Cerebellar nuclear complex (tissue), 1 donor: ENCODE measurements at places on chromosomes 16 and 17.

GRCh38 chr17:41678907-41679739 is 9.6 kb upstream of the EIF1 start:
- no peak for DNase-seq

- DNase-seq = no peak
Measured at GRCh38 chr17:78227455-78227916, 3.9 kb upstream of the TMEM235 start.

GRCh38 chr16:87580855-87581261 is 21.4 kb upstream of the JPH3 start:
- DNase-seq = no peak

GRCh38 chr16:75377729-75378386 is 55.4 kb downstream of the CFDP1 start:
- no peak for DNase-seq

DNA sequence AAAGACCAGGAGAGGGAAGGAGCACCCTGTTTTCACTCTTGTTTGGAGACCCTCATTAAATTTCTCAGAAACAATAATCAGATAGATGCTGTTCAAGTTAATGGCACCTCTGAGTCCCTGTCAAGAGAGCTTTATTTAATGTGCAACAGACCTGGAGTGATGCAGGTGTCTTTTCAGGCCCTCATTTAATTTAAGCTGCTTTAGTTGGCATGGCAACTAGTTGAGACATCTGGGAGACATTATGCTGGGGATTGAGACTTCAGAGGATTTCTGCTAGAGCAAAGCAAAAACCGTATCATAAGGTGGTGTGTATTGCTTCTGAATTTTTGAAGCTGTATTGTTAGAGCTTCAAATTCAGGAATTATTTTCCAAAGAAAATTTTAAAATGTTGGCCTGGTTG is 108.5 kb downstream of the NLK start:
- no peak for DNase-seq

DNA sequence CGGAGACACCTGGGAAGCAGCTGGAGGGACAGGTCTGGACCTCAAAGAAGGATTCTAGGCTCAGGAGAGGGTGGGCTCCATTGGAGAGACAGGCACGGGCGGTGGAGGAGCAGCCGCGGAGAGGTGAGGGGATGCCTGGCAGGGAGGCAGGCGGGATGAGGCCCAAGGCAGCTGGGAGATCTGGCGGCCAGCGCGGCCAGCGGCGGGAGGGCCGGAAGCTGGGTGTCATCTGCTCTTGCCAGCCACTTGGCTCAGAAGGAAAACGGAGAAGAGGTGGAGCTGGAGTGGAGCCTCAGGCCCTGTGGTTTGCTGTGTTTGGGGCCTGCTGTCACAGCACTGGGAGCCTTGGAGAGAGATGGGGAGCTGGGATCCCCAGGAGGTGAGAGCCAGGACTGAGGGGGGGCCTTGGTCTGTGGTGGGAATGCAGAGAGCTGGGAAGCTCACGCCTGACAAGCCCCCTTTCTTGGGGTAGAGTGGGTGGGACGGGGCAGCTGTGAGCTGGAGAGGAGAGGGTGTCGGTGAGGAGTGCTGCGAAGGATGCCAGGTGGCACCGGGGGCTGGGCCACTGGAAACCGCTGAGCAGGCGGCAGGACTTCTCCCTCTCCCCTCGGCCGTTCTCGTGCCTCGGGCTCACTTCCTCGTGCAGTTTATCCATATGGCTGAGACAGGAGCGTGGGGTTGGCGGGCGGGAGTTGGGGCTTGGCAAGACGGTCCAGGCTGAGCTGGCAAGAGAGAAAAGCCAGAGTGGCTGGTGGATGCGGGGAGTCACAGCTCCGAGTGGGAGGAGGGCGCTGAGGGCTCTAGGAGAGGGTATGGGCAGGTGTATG is 8.0 kb downstream of the TBC1D24 start:
- peak; percentile 45 for DNase-seq

DNA sequence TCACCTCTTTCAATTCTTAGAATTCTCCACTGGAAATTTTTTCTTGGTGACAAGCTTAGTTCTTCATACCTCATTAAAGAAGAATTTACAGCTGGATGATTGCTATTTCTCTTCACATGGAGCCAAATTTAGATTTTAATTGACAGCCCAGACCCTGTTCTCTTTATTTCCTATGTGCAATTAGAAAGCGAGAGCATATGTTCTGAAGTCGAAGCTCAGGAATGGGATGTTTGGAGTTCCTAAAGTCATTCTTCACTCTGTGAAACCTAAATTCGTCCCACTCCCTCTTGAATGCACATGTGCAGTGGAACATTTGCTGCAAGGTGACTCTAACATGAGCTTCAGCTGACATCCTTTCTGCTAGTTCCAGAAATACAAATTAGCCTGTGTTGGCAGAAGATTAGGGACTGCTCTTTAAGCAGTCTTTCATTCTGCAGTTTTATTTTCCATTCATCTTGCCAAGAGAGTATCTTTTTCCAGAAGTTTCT is 129.3 kb upstream of the KCNJ16 start:
- no peak for DNase-seq

DNA sequence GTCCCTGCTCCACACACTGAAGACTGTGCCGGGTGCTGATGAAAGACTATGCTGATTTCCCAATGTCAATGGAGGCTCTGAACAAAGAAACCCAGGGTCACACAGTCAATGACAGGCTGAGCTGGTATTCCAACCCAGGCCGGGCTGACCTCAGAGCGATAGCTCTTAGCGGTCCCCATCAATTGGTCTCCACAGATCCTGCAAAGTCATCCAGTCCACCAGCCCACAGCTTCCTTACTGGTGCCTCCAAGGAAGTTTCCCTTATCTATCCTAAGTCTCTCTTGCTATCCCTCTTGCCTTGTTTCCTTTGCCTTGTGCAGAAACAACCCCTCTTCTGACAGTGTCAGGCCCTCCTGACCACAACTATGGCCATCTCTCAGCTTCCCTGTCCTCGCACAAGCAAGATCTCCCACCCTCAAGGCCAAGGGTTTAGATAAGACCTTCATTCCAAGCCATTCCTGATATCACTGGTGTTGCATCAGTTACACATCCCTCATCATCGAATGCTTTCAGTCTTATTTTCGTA is 52.7 kb upstream of the KSR1 start:
- DNase-seq = no peak

- DNase-seq = no peak
Measured at GRCh38 chr17:27322690-27323508, 29.0 kb downstream of the WSB1 start.

GRCh38 chr16:51592535-51593300 is 441.6 kb upstream of the SALL1 start:
- DNase-seq = no peak

- DNase-seq = no peak
Measured at GRCh38 chr16:86665929-86666328, 87.6 kb downstream of the FOXL1 start.

GRCh38 chr17:75571197-75571884 is 16.3 kb upstream of the MYO15B start:
- DNase-seq = no peak

- no peak for DNase-seq
Measured at GRCh38 chr16:14315683-14316320, 244.7 kb downstream of the MRTFB start.

- no peak for DNase-seq
Measured at GRCh38 chr16:58647107-58647506, 17.5 kb upstream of the CNOT1 start.

GRCh38 chr17:40696651-40697072 is 6.9 kb downstream of the KRT24 start:
- DNase-seq = no peak

DNA sequence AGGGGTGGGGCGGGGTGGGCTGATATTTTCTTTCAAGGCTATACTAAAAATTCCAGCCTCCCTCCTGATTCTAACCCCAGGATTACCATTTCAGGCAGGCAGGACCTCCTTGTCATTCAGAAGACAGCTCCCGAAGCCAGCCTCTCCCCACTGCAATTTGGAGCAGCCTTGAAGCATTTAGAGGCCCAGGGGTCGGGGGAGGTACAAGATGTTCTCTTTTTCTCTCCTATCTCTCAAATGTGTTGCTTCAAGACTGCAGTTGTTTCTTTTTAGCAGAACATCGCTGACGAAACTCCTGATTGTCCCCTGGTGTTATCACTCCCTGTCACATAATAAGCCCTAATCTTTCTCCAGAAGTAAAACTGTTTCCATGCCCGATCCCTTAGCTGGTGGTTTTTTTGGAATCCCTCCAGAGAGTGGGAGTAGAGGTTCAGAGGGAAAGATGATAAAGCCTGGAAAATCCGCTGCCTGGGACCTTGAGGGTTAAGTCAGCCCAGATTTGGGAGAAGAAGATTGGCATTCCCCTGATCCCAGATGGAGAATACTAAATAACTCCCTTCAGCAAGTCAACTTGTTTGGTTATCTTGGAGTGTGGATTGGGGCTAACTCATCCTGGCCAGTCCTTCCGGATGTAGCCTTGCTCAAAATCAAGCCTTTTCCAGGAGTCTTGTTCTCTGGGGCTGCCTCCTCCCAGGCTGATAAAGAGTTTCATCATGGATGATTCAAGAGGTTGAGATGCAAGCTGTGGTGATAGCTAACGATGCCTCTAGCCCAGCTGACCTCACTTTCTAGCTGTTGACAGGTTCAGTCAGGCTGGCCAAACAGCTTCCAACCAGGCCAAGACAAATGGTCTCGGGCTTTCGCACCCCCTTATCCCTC is 71.3 kb downstream of the SOX9 start:
- DNase-seq = no peak

GRCh38 chr16:22373662-22374310 is 633 bp downstream of the CDR2 start:
- no peak for DNase-seq

DNA sequence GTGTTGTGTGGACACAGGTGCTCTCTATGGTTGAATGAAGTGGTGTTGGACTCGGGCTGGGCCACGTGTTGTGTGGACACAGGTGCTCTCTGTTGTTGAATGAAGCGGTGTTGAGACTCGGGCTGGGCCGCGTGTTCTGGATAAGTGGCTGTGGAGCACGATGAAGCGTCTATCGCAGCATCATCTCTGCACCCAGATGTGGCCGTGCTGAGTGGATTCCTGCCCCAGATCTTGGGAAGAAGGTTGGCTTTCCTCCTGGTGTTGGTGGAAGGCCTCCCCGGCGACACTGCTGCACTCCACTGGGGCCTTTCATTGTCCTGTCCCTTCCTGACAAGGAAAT is 69.1 kb downstream of the RPTOR start:
- DNase-seq = no peak

DNA sequence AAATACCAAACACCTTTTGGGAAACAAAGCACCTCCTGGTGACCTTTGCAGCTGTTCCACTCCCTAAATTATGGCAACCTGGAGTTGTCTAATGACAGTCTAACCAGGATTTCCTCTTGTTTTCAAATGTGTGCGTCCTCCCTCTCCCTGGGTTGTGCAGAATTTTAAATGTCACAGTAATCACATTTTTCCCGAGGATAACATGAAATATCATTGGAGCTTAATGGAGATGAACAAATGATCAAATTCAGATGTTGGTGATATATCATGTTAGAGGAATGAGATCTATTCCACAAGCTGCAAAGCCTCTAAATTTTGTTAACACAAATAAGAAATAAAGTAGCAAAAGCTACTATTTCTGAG is 86.9 kb upstream of the HLF start:
- DNase-seq = no peak

DNA sequence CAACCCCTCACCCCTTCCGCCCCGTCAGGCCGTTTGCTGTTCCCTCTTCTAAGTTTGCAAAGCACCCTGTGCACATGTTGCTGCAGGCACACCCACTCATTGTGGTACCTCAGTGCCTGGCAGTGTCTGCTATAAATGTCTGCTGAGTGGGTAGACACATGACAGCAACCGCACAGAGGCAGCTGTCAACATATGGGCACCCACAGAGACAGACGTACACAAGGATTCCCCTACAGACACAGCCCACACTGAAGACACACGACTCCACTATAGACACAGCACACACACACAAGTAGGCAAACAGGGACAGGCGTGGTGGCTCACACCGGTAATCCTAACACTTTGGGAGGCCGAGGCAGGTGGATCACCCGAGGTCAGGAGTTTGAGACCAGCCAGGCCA is 17.8 kb upstream of the CRK start:
- no peak for DNase-seq

GRCh38 chr17:50458270-50458669 is 10.4 kb downstream of the CHAD start:
- no peak for DNase-seq

DNA sequence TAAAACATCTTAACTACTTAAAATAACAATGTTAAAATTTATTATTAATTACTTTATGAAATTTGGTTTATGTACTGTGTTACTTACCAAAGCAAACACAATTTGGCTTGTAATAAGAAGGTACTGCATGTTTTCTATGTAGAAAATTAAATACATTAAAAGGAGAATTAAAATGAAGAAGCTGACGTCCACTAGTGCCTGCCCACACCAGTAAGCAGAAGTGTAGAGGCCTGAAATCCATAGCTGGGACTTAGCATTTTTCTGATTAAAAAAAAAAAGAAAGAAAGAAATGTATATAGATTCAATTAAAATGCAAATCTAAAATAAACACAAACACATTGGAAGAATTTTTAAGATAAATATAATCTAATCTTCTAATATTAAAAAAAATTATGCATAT is 35.8 kb upstream of the ABCA9 start:
- DNase-seq = no peak

DNA sequence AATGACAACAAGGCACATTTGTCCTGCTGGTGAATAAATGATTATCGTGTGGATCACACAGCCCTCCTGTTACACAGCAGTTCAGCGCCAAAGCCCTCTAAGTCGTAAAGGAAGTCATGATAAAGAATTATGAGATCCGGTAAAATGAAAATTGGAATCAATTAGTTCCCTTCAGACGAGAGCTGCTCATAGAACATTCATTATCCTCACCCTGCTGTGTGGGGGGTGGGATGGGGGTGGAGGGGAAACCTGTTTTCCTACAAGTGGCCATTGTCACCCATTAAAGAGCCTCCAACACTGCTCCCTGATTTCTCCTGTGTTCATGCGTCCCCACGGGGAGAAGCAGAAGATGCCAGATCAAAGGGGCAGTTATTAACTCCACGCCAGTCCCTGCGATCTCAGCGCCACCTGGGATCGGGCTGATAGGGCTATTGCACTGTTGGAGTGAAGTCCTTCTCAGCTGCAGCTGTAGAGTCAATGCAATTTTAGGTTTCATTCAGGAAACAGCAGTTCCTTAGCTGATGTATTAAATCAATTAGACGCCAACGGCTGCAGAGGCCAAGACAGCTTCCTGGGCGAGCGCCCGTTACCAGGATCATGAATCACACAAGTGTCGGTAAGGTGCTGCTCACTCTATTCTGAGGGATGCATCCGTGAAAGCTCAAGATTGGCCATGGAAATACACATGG is 19.2 kb upstream of the CACNG4 start:
- no peak for DNase-seq

DNA sequence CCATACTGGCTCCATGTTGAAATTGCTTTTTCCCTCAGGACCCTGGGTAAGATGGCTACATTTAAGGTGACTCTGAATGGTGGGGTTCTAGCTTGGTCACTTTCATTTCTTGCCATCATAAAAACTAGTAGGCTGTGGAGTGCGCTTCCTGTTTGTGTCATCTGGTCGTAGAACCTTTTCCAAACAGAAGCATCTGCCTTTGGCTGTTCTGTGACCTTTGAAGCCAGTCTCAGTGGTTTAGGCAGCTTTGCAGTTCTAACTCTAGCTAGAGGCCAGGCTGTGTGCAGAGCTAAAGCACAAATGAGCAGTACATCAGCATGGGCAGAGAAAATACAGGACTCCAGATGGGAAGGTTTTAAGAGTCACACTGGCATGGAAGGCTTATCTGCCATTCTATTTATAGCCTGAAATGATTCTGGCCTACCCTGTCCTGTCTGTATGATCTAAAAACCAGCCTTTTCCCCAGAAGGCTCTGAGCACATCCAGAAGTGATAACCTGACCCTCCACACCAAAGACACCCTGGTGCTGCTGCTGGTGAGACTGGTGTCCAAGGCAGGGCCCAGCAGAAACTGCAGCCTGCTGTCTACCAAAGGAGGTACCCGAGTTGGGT is 8.6 kb downstream of the ESRP2 start:
- no peak for DNase-seq

- DNase-seq = no peak
Measured at GRCh38 chr17:64120159-64120810, 9.7 kb downstream of the ERN1 start.
